ENCODE measurements at places on chromosomes 13 and 19.
A peak's percentile ranks its signal among the peaks of the same experiment; 100 is the strongest.

DNA sequence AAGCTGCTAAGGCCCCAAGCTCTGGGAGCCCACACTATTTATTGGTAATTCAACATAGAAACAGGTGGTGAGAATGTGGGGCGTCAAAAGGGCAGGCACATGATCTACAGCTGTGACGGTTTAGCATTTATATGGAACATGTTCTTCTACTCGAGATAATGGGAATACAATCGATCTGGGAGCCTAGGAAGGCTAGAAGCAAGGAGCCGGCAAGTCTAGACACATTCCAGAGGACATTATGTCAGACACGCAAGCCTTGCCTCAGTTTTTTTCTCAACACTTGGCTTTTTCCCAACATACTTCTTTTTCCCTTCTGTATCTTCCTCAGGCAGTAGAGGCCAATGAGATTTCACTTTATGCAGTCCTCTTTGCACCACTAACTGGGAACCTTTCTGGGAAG is 315.7 kb upstream of the SLITRK5 start:
- no peak for DNase-seq

DNA sequence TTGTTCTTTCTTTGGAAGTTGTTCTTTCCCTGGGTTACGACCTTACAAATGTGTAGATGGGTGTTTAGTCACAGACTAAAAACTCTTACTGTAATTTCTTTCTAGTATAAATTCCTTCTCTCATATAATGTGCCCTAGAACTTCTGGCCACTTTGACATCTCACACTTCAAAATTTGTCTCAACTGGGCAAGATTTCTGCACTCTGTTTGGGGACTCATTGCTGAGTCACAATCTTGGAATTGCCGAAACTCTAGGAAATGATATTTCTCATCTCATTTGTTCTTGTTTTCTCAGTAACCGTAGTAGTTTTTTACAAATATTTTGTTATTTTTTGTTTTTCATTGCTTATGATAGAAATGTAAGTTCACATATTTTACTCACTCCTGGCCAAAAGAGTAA is 2523.2 kb upstream of the PCDH20 start:
- DNase-seq = no peak

GRCh38 chr13:75521956-75522355 is 15.7 kb downstream of the COMMD6 start:
- no peak for DNase-seq

GRCh38 chr19:32977280-32977679 is 5.2 kb downstream of the FAAP24 start:
- no peak for DNase-seq

GRCh38 chr13:46607768-46608564 is 55.0 kb downstream of the LRCH1 start:
- no peak for DNase-seq

DNA sequence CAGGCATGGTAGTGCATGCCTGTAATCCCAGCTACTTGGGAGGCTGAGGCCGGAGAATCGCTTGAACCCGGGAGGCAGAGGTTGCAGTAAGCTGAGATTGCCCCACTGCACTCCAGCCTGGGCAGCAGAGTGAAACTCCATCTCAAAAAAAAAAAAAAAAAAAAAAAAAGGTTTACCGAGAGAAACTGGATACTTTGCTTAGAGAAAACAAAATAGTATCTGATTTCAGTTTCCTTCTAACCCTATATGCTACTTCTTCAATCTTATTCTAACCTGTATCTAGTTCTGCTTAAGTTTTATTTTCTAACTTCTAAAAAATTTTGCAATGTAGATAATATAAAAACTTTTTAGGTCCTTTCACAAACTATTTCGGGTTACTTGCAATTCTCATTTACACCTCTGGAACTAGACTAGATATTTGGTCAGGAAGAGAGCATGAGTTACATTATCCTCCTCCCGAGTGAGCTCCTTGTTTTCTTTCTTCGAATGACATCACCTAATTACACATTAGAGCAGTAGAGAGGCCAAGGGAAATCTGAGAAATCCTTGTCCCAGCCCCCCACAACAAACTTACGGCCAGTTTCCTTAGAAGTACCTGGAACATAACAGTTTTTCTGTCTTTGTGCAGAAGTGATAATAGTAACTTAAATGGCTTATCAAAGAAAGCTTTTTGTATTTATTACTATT is 128.9 kb downstream of the B3GLCT start:
- DNase-seq = no peak

DNA sequence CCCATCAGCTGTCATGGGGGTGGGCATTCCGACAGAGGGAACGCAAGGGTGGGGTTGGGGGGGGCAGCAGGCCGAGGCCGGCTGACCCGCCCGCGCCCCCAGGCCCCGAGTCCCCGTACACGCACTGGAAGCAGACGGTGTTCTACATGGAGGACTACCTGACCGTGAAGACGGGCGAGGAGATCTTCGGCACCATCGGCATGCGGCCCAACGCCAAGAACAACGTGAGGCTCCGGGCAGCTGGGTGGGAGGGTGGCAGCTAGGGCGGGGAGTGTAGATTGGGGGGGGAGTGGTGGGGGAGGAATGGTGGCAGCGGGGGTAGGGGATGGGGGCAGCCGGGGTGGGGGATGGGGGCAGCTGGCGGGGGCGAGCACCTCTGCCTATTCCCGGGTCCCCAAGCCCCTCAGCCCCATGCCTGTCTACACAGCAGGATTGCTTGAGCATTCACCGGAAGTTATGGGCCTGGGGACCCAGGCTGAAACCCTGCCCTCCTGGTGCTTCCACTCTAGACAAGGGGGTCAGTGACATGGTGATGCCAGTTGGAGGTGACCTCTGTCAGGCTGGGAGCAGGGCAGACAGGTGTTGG is 2.8 kb upstream of the ADM5 start:
- DNase-seq = no peak

DNA sequence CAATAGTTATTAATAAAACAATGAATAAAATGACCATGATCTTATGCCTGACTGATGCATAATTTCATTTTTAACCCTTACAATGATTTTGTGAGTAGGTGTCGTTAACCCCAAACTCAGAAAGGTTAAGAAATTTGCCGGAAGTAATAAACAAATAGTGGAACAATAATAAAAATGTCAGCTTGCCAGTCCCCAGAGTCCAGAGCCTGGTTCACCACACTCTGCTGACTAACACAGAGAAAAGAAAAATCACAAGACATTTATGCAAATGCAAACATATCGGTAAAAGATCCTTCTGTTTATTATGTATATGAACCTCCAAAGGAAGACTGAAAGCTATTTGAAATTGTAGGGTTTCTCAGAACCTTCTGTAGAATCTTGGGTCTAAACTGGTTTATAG is 563.7 kb downstream of the EFNB2 start:
- no peak for DNase-seq

DNA sequence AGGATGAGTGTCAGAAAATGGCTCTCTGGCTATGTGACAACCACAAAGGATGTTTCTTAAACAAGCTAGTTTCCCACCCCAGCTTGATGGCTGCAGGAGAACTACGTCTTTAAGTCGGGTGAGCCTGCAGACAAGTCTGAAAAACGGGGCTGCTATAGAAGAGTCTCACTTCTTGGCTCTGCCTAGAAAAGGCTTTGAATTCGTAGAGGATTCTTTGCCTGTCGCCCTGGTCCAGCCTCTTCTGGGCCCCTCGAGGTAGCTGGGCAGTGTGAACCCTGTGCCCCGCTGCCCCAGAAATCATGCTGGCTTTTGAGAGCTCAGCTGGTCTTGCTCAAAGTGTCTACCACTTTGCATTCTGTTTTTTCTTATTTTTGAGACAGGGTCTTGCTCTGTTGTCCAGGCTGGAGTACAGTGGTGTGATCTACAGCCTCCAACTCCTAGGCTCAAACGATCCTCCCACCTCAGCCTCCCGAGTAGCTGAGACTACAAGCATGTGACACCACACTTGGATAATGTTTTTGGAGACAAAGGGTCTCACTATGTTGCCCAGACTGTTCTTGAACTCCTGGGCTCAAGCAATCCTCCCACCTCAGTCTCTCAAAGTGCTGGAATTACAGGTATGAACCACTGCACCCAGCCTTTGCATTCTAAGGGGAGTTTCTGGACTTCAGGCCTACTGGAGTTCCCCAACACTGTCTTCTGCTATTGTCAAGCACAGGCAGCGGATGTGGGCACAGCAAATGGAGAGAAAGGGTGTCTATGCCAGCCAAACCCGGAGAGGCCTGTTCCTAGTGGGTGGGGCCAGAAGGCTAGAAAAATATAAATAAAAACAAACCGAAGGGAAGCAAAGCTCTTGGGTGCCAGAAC is 6.5 kb downstream of the CEBPA start:
- no peak for DNase-seq

DNA sequence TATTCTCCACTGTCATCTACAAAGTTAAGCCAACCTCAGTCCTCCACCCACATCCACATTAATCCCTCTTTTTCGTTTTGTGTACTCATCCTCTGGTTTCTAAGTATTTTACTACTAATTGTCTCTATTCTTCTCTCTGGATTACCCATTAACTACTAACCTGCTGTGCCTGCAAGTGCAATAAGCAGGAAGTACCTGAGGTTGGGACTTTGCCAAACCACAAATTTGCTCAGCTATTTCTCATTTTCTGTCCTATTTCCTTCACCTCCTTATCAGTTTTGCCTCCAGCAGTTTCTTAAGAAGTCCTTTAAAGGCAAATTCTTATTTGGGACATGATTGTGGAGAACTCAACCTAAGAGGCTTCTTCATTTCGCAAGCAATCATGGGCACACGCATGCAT is 1708.9 kb downstream of the SLITRK5 start:
- DNase-seq = no peak

DNA sequence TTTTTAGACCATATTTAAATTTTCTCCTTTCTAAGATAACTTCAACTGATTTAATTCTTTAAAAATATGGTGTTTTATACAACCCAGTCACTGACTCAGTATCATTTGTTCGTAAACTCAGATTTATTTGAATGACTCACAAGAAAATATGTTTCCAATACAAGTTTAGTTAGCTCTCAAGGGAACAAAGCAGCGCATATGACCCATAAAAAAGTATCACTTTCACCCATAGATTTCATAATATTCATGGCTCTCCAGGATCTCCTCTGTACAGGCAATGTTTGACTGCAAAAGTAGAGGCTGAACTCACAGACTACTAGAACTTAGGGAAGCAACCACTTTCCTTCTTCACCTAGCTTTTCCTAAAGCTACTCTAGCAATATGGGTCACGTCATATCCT is 405.6 kb upstream of the PCDH9 start:
- no peak for DNase-seq

GRCh38 chr13:23467932-23468278 is 34.4 kb upstream of the SACS start:
- no peak for DNase-seq

- no peak for DNase-seq
These were observed 2.5 kb downstream of the ZC3H4 start for GRCh38 chr19:47111006-47111621.

GRCh38 chr13:73335210-73335609 is 276.4 kb downstream of the KLF5 start:
- no peak for DNase-seq

- DNase-seq = no peak
These were observed 115.6 kb downstream of the RAB20 start for GRCh38 chr13:110445722-110446574.

DNA sequence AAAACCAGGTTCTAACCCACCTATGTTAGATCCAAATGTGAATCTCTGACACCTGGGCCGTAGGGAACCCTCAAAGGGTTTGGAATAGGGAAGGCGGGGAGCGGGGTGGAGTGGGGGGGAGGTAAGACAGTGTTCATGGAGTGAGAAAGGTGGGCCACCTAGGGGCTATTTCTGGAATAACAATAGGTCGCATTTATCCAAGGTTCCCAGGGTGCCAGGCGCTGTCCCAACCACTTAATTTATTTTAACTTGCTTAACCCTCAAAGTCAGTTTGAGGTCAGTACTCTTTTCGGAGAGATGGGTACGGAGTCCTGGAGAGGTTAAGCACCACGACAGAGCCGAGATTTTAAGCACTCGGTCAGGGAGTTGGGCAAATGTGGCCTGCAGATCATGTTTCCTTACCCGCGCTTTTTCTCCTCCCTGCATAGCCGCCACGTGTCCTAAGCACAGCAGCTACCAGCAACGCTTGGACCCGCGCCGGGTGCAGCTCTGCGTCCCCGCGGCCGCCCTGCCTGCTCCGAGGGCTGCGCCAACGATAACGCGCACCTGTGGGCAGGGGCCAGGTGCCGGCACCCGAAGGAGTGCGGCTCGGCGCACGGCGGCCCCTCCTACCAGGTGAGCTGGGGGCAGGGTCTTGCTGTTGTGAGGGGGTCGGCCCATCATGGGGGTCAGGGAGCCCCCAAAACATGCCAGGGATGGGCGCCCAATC is 25.0 kb upstream of the FXYD3 start:
- peak; percentile 68 for DNase-seq

- no peak for DNase-seq
These were observed 1.9 kb downstream of the SULT2B1 start for GRCh38 chr19:48553676-48554384.

DNA sequence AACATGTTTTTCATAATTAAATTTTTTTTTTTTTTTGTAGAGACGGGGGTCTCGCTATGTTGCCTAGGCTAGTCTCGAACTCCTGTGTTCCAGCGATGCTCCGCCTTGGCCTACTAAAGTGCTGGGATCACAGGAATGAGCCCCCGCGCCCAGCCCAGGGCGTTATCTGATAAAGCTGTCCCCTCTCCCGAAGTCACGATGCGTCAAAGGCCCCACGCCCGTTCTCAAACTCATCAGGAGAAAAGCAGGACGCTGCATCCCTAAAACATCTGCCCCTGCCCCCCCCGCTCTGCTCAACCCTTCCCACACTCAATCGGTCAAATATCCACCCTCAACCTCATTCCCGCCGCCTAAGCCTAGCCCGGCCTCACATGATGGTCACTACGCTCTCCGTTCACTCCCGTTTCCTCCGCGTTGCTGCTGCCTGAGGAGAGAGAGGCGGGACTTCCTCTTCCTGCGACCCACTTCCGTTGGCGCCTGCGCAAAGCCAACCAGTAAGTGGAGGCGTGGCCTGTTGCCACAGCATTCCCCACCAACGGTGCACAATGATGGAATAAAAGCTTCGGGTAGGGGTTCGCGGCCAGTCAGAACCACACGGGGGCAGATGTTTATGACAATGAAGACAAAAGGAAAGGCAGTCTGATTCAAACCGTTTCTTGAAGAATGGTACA is at the start of gene SNRPD2:
Gene SNRPD2, minus strand, starts transcription at position 438 of the 671 bp plus-strand sequence. Its CDS starts 65 bp downstream, at position 373.
- DNase-seq = peak; percentile 96

- DNase-seq = no peak
These were observed 108.5 kb downstream of the PAN3 start for GRCh38 chr13:28246891-28247290.

DNA sequence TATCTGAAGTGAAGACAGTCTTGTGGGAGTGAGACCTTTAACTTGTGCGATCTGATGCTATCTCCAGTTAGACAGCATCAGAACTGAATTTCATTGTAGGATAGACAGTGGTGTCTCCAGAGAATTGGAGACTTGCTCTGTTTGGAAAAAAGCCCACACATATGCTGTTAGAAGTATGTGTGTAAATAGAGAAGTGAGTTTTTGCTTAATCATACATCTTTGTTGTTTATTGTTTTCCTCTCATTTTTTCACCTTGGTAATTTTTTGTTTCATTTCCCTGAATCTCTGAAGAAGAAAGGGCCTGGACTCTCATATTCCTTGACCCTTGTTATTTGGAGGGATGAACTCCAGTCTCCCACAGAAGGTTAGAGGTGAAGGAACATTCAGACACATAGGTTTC is 21.8 kb downstream of the FPR3 start:
- no peak for DNase-seq

Data from ecto neural progenitor cell (in vitro differentiated cells).